ENCODE measurements at places on chromosomes 7 and 10.
A peak's percentile ranks its signal among the peaks of the same experiment; 100 is the strongest.

GRCh38 chr10:45599646-45600045, 72.9 kb downstream of the ZFAND4 start:
- no peak overlapping the region for H3K27ac ChIP-seq
- H3K27me3 ChIP-seq: no peaks in the 10 kb centered on the region
- no peak for DNase-seq
- no peak overlapping the region for H3K4me3 ChIP-seq
- H3K4me1 ChIP-seq: no peaks in the 10 kb centered on the region
- H3K36me3 ChIP-seq: no peaks in the 10 kb centered on the region

DNA sequence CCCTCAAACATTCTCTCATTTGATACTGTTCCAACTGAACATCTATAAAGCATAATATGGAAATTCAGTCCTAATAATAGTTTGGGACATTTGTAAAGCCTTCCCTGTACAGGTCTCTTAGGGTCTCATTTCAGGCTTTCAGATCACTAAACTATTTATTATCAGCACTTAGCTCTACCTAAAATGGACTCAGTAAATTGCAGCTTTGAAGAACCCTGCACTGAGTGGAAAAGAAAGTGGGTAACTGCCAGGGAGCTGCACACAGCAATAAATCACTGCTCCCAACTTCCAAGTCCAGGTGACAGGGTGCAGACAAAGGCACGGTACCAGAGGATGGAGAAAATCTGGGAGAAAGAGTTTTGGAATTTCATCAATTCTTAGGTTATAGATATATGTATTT, 164.9 kb upstream of the AOAH start:
- DNase-seq: no peak
- H3K36me3 ChIP-seq: no peaks in the 10 kb centered on the region
- H3K27ac ChIP-seq: no peak overlapping the region
- no peaks in the 10 kb centered on the region for H3K4me1 ChIP-seq
- no peak overlapping the region for H3K4me3 ChIP-seq

GRCh38 chr7:95527033-95527775, 41.5 kb downstream of the ASB4 start:
- DNase-seq: no peak
- no peaks in the 10 kb centered on the region for H3K4me1 ChIP-seq
- H3K27me3 ChIP-seq: no peaks in the 10 kb centered on the region
- H3K36me3 ChIP-seq: no peaks in the 10 kb centered on the region
- no peak overlapping the region for H3K4me3 ChIP-seq
- no peak overlapping the region for H3K27ac ChIP-seq

- H3K27ac ChIP-seq: no peak overlapping the region
- no peak overlapping the region for H3K4me3 ChIP-seq
- H3K4me1 ChIP-seq: no peaks in the 10 kb centered on the region
Measured at GRCh38 chr7:36639826-36640225, 84.5 kb downstream of the AOAH start.

DNA sequence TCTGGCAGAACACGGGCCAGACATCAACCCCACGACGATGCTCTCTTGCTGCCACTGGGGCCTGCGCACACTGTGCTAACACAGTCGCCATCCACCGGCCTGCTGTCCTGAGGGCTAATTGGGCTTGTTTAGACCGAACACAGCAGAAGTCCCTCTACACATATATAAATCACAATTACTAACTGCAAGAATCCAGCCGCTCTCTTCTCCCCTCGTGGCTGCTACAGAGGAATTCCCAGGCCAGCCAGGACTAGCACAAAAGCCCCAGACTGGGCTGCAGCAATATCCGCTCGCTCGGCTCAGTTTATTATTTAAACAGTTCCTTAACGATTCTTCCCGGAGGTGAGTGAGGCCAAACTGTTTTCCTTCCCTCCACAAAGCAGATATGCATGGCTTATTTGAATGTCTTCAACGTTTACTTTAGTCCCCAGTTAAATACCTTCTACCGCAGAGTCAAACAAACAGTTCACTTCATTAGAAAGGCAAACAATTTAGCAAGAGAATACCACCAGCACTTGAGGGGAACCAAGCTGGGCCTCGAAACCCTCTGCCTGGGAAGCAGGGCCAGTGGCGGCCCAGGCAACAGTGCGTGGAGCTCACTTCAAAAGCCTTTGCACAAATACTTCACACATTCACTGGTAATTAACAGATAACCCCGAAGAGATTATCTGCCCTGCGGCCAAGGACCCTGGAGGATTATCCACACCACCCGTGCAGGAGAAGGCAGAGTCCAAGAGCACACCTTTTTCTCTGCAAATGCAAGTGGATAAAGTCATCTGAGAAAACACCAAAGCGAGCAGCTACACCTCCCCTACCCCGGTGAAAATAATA, 145.3 kb downstream of the GLI3 start:
- H3K36me3 ChIP-seq: no peaks in the 10 kb centered on the region
- no peaks in the 10 kb centered on the region for H3K27me3 ChIP-seq
- no peak overlapping the region for H3K4me3 ChIP-seq
- H3K4me1 ChIP-seq: peaks cover 40% of the 10 kb centered on the region

- H3K4me1 ChIP-seq: no peaks in the 10 kb centered on the region
- H3K27ac ChIP-seq: no peak overlapping the region
- no peak overlapping the region for H3K4me3 ChIP-seq
- no peaks in the 10 kb centered on the region for H3K27me3 ChIP-seq
- H3K36me3 ChIP-seq: no peaks in the 10 kb centered on the region
Measured at GRCh38 chr7:73726083-73726466, 6.6 kb upstream of the STX1A start.

- H3K36me3 ChIP-seq: no peaks in the 10 kb centered on the region
- H3K27me3 ChIP-seq: no peaks in the 10 kb centered on the region
- no peaks in the 10 kb centered on the region for H3K4me1 ChIP-seq
- no peak for DNase-seq
Measured at GRCh38 chr10:63832686-63833085, 311.5 kb downstream of the REEP3 start.

DNA sequence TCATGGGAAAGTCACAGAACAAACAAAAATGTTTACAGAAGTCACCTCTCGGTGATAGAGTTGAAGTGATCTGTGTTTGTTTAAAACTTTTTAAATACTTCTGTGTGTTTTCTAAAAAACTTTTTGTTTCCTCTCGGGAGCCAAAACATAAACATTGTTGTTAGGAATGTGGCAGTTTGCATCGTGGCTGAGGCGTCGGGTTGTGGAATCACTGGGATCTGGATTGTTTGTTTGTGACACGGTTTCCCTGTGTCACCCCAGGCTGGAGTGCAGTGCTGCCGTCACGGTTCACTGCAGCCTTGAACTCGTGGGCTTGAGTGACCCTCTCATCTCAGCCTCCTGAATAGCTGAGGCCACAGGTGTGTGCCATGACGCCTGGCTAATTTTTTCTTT, 29.0 kb upstream of the SUN1 start:
- no peak overlapping the region for H3K4me3 ChIP-seq
- peaks cover 17% of the 10 kb centered on the region for H3K4me1 ChIP-seq
- DNase-seq: no peak
- H3K36me3 ChIP-seq: no peaks in the 10 kb centered on the region
- no peaks in the 10 kb centered on the region for H3K27me3 ChIP-seq
- peak overlapping the region; percentile 29 for H3K27ac ChIP-seq

GRCh38 chr10:1399431-1400100, 337.8 kb downstream of the ADARB2 start:
- no peaks in the 10 kb centered on the region for H3K27me3 ChIP-seq
- H3K4me3 ChIP-seq: no peak overlapping the region
- peak; percentile 5 for DNase-seq
- H3K4me1 ChIP-seq: no peaks in the 10 kb centered on the region
- H3K27ac ChIP-seq: no peak overlapping the region

DNA sequence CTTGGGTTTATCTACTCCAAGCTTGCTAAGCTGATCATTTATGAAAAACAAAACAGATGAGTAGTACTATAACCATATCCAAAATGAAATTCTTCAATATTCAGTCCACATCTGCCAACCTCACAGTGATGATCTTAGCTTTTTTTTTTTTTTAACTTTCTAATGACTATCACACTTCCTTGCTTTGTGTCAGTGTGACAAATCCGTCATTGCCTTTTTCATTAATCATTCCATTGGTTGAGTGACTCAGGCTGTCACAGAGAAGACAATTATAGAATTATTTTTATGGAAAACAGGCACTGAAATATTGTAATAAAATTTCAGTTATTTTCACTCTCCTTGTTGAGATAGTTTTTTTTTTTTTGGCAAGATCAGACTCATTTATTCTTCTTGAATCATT, 70.7 kb downstream of the CPVL start:
- peaks cover 4% of the 10 kb centered on the region for H3K4me1 ChIP-seq
- no peak for DNase-seq
- no peak overlapping the region for H3K4me3 ChIP-seq
- H3K27ac ChIP-seq: no peak overlapping the region
- no peaks in the 10 kb centered on the region for H3K36me3 ChIP-seq

DNA sequence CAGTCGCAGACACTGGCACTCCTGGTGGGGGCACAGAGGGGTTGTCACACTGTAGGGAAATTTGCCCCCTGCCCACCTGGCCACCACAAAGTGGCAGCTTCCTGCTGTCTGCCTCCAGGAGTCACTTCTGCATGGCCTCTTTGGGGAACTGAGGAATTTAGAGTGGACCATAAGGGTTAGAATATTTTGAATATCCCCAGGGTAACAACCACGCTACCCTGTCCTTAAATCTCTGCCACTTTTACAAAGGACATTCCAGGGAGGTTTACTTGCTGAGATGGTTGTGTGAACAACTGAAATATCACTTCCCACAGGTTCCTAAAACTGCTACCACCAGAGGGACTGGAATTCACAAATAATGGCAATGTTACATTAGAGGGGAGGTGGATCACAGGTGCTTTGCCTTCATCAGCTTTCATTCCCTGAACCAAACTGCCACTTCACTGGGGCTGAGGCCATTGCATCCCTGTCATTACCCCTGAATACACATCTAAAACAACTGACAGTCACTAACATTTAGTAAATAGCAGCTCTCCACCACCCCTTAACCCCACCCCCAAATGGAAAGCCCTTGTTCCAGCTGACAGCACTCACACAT, 88.1 kb upstream of the IFRD1 start:
- no peaks in the 10 kb centered on the region for H3K36me3 ChIP-seq
- H3K27me3 ChIP-seq: no peaks in the 10 kb centered on the region
- H3K4me3 ChIP-seq: no peak overlapping the region
- no peak overlapping the region for H3K27ac ChIP-seq
- H3K4me1 ChIP-seq: no peaks in the 10 kb centered on the region
- DNase-seq: no peak

DNA sequence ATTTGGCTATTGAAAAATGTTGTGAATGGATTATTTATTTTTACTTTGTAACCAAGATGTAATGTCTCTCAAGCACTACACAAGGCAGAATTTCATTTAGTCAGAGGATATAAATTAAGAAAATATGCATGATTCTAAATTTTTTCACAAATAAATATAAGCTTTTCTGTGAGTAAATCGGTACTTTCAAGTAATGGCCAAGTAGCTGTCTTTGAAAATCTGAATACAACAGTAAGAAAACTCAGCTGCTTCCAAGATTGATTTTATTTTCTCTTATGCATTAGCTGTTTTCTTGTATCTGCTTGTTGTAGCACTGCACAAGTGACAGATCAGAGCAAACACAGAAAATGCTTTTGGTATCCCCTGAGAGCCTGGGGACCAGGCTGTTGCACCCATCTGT, 998.5 kb upstream of the GHITM start:
- DNase-seq: no peak
- no peak overlapping the region for H3K27ac ChIP-seq
- H3K4me3 ChIP-seq: no peak overlapping the region
- no peaks in the 10 kb centered on the region for H3K36me3 ChIP-seq
- no peaks in the 10 kb centered on the region for H3K4me1 ChIP-seq

- no peak overlapping the region for H3K27ac ChIP-seq
- H3K27me3 ChIP-seq: no peaks in the 10 kb centered on the region
- no peak overlapping the region for H3K4me3 ChIP-seq
- no peak for DNase-seq
- H3K36me3 ChIP-seq: peaks cover 7% of the 10 kb centered on the region
Measured at GRCh38 chr7:1438208-1438607, 21.1 kb downstream of the MICALL2 start.

DNA sequence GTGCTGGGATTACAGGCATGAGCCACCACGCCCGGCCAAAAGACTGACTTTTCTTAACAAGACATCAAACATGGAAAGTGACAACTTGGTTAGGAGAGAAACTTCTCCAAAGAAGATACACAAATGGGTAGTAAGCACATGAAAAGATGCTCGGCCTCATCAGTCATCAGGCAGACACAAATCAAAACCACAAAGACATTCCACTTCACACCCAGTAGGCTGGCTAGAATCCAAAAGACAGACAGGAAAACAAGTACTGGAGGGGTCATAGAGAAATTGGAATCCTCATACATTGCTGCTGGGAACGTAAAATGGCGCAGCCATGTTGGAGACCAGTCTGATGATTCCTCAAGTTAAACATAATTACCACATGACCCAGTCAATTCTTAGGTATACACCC, 16.4 kb downstream of the SEPHS1 start:
- H3K36me3 ChIP-seq: peaks cover 5% of the 10 kb centered on the region
- H3K4me1 ChIP-seq: no peaks in the 10 kb centered on the region
- H3K4me3 ChIP-seq: no peak overlapping the region
- H3K27me3 ChIP-seq: no peaks in the 10 kb centered on the region
- no peak for DNase-seq

DNA sequence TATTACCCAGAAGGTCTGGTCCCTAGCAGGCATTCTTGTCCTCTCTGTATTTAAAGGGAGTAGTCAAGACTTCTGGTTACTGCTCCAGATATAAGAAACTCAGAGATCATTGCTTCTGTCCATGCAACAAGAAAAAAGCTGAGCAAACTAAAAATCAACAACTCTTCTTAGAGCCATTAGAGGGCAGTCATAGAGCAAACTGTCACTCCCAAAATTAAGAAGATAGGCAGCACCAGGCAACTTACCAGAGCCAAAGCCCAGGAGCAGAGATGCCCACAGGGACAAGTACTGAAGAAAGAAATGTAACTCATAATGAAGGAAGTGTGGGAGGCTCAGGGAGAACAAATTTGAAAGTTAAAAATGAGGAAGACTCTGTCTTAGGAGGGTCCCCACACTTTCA, 472.9 kb upstream of the COBL start:
- H3K4me1 ChIP-seq: no peaks in the 10 kb centered on the region
- H3K27me3 ChIP-seq: no peaks in the 10 kb centered on the region
- no peaks in the 10 kb centered on the region for H3K36me3 ChIP-seq
- no peak overlapping the region for H3K27ac ChIP-seq
- no peak overlapping the region for H3K4me3 ChIP-seq
- DNase-seq: no peak

All from vagina (tissue), 2 donors.